Activated naive CD8-positive, alpha-beta T cell treated with anti-CD3 and anti-CD28 coated beads, Interleukin-2, amount 10 ng/mL, durations not matched to agents 7 days and 5 days (primary cell): ENCODE measurements at places on chromosomes 4 and X. TPM values are rescaled to one million over a fixed set of nuclear protein-coding genes. Genes with fewer than 3 reads are reported as not detected.

- no peak for DNase-seq
These were observed 305.2 kb downstream of the PPP1R2C start for GRCh38 chrX:42472727-42473126.

Gene CT45A8
- total RNA-seq: not detected

DNA sequence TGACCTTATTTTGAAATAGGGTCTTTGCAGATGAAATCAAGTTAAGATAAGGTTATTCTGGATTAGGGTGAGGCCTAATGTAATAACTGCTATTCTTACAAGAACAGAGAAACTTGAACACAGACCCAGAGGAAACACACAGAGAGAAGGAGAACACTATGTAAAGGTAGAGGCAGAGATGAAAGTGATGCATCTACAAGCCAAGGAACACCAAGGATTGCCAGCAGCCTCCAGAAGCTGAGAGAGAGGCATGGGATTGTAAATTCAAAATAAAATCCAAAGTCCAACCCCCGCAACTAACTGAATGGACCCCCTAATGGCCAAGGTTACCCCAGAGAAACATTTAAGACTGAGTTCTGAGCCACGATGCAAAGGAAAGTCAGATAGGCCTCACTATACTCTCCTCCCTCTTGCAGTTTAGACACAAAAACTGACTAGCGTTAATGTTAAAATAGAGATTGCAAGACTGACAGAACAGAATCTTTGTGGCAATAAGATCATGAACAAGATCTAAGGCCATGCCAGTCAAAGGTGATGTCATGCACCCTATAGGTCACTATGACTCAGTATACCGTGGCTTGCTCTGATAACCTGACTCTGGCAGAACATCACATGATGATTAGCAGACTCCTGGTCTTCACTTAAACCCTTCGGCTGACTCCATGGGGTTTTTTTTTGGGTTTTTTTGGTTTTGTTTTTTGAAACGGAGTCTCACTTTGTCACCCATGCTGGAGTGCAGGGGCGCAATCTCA is 42.9 kb downstream of the DDX60L start:
- no peak for DNase-seq

Gene CT47A1
- not detected for total RNA-seq

Gene APLN
- 2.4 TPM for total RNA-seq

DNA sequence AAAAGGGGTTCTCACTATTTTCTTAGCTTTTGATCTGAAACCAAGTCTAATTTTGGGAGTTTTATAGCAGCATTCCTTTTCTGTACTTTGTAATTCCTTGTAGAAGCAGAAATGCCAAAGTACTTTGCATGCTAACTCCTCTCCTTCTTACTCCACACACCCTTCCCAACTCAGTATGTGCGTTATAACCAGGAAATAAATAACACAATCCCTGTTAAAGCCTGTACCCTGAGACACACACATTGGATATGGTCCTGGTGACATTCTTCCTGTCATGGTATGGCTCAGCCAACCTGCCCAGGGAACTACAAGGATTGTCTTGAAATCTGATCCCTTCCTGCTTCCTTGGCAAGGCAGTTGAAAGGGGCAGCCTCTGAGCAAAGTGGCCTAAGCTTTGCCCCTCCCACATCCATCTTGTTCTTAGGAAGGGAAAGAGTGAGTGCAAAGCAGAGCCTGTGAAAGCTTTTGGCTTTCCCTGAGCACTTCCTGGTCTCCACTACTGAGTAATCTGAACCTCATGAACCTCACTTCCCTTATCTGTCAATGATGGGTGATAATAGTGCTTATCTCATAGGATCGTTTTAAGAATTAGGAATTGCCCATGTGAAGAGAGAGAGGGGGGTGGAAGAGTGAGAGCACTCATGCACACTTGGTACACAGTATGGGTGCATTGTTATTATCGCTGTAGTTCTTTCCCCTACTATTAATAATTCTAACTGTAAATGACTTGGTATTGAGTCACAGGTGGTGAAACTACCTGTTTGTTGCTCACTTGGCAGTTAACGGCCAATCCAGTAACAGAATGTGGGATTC is 109.3 kb downstream of the AFF2 start:
- DNase-seq: no peak

Gene PLXNA3
- total RNA-seq: 62.5 TPM

DNA sequence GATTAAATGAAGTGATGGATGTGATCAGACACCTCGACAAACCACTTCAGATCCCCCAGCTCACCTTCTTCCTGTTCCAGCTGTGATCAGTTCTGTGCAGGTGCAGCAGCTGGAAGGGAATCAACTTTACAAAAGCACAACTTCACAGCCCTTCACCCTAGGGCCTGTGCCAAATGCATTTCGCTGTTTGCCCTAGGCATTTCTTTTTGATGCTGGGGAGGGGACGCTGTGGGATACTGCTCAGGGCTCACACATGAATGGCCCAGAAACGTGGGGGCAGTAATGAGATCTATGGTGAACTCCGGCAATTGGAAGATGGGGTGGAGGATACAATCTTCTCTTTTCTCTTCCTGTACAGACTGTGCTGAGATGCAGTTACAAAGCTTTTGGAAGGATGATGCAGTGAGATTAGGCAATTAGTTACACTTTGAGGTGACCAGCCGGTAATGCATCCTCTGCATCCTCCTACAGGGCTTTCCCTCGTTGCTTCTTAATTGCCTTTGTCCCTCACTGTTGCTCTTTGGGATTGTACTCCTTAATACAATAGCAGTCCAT is 215.1 kb upstream of the PITX2 start:
- DNase-seq: no peak

GRCh38 chrX:12970691-12971202 is 4.2 kb upstream of the TMSB4X start:
- DNase-seq: no peak

Gene USP17L20
- not detected for total RNA-seq

DNA sequence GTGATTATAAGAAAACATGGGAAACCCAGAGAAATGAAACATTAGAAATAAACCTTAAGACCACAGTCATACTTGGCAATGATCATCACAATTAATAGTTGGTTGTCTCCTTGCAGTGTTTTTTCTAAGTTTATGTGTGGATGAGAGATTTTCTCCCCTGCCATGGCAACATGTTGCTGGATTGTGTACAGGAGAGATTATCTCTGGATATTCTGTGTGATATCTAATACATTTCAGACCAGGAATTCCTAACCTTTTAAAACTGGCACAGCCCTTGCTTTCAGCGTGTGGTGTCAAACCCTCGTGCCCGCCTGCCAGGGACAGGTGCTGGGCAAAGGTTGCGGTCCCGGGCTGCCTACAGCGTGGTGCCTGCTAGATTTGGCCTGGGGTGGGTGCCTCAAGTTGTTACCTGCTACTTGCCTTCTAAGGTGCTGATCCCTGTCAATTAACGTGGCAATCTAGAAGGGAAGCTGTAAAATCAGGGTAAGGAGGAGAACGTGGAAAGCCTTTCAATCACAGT is 100.5 kb downstream of the TMEM131L start:
- no peak for DNase-seq

DNA sequence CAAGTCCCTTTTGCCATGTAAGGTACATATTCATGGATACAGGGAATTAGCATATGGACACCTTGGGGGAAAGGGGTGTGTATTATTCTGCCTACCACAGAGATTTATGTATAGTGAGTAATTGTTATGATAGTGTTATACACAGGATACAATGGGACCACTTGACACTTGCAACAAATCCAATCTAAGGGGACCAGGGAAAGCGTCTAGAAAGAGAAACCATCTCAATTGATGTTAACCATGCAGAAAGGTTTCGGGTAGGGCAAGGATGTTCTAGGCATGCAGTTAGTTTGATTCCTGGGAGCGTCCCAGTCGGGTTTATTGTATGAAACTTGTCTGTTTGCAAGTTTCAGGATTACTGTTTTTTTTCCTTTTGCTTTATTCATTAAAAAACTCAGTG is 34.2 kb downstream of the MMRN1 start:
- no peak for DNase-seq

GRCh38 chrX:13088156-13088487 is 43.7 kb upstream of the FAM9C start:
- no peak for DNase-seq

Gene QRFPR
- total RNA-seq: not detected

GRCh38 chrX:39726771-39727170 is 371.0 kb downstream of the BCOR start:
- DNase-seq: no peak

Gene GPC4
- not detected for total RNA-seq

Gene FABP2
- total RNA-seq: 0.11 TPM

Gene SSX4
- not detected for total RNA-seq

DNA sequence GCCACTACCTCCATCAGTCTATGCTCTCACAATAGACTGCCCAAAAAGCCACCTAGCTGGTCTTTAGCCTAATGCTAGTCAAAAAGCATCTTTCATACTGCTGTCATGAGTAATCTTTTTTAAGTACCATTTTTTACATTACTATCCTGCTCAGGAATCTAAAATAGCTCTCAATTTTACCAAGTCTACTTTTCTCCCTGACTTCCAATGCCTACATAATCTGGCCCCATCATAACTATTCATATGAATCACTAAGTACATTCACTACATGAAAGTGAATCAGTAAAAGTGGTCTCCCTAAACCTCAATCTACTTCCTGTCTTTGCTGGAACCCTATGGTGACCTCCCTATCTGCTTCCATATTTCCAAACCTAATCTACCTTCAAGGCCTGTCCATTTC is 105.9 kb downstream of the THOC2 start:
- no peak for DNase-seq

DNA sequence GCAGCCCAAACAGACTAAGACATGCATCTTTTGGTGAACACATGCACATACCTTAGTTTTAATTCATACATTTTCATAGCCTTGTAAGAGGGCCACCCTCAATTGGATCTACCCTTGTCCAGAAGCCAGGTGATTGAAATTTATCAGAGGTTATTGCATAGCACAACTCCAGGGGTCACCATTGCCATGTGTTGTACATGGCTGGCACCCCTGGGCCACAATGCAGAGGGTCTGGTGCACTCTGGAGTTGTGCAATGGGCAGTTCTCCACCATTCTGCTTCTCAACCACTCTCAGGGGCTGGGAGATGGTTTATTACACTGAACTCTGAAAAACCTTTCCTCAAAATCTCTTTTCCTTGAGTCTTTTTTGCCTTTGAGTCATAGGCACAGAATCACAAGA is 184.4 kb upstream of the CXorf66 start:
- DNase-seq: no peak

GRCh38 chr4:74531963-74532794 is 87.2 kb downstream of the AREG start:
- DNase-seq: no peak

DNA sequence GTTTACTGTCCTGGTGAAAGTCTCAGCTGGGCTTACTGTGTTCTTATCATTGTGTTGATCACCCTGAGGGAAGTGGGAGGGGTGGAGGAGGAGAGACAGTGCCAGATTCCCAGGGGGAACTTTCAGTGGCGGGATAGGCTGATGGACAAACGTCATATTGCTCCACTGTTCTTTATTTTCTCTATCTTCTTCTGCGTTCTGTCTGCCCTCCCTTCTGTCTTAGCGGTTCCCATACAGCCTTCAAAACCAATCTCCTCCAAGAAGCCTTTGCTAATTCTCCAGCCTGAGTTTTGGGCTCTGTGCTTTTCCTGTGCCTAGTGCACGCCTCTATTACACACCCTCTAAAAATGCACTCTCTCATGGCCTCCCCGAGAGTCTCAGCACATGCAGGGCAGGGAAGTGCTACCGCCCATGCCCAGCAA is 448.7 kb upstream of the FAT1 start:
- no peak for DNase-seq

Gene PPEF2
- total RNA-seq: 0.17 TPM

DNA sequence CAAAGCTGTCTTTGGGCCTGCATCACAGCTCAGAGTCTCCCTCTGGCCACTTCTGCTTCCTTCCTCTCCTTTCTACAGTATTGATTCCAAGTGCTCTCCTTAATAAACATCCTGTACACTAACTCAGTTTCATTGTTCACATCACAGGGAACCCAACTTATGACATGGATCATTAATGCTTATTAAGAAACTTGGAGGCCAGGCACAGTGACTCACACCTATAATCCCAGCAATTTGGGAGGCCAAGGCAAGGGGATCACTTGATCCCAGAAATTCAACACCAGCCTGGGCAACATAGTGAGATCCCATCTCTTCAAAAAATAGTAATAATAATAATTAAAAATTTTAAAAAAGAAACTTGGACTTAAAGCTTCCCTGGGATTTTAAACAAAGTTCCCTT is 89.2 kb upstream of the EFHC2 start:
- DNase-seq: no peak

Gene MND1
- total RNA-seq: 29.1 TPM

Gene ZRSR2
- total RNA-seq: 19.3 TPM

- no peak for DNase-seq
These were observed 13.3 kb downstream of the HNRNPD start for GRCh38 chr4:82360298-82361177.

DNA sequence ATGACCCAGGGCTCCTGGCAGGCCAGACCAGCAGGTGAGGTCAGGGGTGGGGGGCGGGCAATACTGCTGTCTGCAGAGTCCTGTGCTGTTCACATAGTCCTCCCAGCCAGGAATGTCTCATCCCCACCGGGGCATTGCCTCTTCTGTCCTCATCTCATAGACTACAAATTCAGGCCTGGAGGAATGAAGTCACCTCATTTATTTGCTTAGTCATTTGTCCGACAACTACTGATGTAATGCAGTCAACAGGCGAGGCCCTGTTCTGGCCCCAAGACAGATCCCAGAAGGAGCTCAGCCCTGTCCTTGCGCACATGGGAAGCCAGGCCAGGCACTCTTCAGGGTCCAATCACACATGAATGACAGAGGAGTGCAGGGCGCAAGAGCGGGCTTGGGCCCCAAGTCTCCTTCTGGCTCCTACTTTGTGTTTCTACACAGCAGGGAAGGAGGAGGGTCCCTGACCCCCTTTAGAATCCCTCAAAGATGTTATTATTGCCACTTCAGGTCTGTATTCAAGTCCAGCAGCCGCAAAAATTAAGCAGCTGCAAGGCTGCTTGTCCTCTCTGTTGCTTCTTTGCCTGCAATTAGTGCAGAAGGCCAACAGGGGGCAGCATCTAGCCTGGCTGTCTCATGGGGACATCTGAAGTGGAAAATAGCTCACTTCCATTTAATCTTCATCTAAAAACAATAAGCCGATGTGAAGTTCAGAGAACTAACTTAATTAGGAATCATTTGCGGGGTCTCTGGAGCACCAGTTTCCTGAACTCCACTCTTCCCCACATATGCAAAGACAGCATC is 15.2 kb upstream of the HMX1 start:
- no peak for DNase-seq

- no peak for DNase-seq
These were observed 29.9 kb downstream of the DKK2 start for GRCh38 chr4:107006218-107006617.

DNA sequence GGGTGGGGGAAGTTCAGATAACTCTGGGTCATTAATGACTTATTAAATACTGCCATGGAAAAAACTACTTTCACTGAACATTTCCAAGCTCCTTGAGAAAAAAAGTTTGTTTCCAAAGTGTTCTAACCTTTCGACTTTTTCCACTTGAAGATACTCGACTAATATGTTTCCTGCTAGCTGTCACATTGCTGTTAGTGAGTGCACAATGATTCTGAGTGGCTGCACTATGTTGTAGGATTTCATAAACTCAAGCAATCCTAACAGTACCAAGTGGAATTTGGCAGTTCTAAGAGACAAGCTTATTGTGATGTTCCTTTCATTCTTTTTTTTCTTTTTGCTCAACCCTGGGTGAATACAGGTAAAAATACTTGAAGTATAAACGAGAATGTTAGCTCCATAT is 33.4 kb downstream of the GRXCR1 start:
- DNase-seq: no peak
